Activated CD4-positive, alpha-beta T cell treated with anti-CD3 and anti-CD28 coated beads, Interleukin-2, amount 10 ng/mL, durations not matched to agents 7 days and 5 days (primary cell): ENCODE measurements at places on chromosomes 2 and 18. TPM values are rescaled to one million over a fixed set of nuclear protein-coding genes. Genes with fewer than 3 reads are reported as not detected.

CFC1 gene
- not detected for total RNA-seq

NEUROD1 gene
- total RNA-seq, result not detected

CABYR gene
- total RNA-seq, result 1.3 TPM

ARHGAP15 gene
- total RNA-seq, result 189 TPM

RUFY4 gene
- total RNA-seq, result 2.7 TPM

TRIM43B gene
- not detected for total RNA-seq

GRCh38 chr18:32612651-32613050 lies 142.0 kb upstream of the GAREM1 start:
- H3K27ac ChIP-seq, result no peak overlapping the region
- no peaks in the 10 kb centered on the region for H3K27me3 ChIP-seq
- DNase-seq, result no peak
- H3K4me1 ChIP-seq, result no peaks in the 10 kb centered on the region

- peaks cover 57% of the 10 kb centered on the region for H3K27me3 ChIP-seq
- no peaks in the 10 kb centered on the region for H3K36me3 ChIP-seq
- H3K4me3 ChIP-seq, result peak overlapping the region; percentile 63
- H3K4me1 ChIP-seq, result peaks cover 19% of the 10 kb centered on the region
Measured at GRCh38 chr2:222319586-222320435, 21.0 kb upstream of the PAX3 start.

- no peaks in the 10 kb centered on the region for H3K27me3 ChIP-seq
- H3K27ac ChIP-seq, result no peak overlapping the region
- no peak for DNase-seq
Measured at GRCh38 chr2:189631849-189632248, 29.4 kb upstream of the ASNSD1 start.
